Mesothelial cell of epicardium (in vitro differentiated cells): ENCODE measurements at places on chromosomes 1 and 21.
A peak's percentile ranks its signal among the peaks of the same experiment; 100 is the strongest.

GRCh38 chr1:246629030-246629429, 62.8 kb downstream of the CNST start:
- no peaks in the 10 kb centered on the region for H3K27me3 ChIP-seq
- no peak for DNase-seq
- no peak overlapping the region for H3K27ac ChIP-seq
- H3K4me1 ChIP-seq: peaks cover 4% of the 10 kb centered on the region
- H3K36me3 ChIP-seq: peaks cover 27% of the 10 kb centered on the region
- no peak overlapping the region for H3K4me3 ChIP-seq

GRCh38 chr21:14737922-14738321, 191.8 kb upstream of the SAMSN1 start:
- no peak overlapping the region for H3K27ac ChIP-seq
- no peaks in the 10 kb centered on the region for H3K36me3 ChIP-seq
- H3K4me1 ChIP-seq: peaks cover 10% of the 10 kb centered on the region

DNA sequence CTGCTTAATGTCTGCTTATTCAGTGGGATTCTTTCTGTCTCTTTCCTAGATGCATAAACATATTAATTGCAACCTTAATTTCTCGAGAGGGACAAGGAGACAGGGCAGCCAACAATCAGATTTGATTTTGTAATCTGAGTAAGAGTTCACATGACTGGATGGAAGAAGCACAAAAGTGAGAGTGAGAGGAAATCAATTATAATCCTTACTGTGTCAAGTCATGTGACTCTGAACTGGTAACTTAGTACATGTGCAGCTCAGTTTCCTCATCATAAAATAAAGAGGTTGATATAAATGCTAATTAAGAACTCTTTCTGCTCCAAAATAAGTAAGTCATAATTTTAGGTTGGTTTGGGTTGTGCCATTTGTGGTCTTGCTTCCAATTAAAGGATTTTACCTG, 439.5 kb downstream of the AMY1C start:
- H3K27ac ChIP-seq: no peak overlapping the region
- H3K4me1 ChIP-seq: peaks cover 3% of the 10 kb centered on the region
- no peak for DNase-seq
- no peaks in the 10 kb centered on the region for H3K27me3 ChIP-seq
- no peak overlapping the region for H3K4me3 ChIP-seq
- no peaks in the 10 kb centered on the region for H3K36me3 ChIP-seq

- H3K36me3 ChIP-seq: no peaks in the 10 kb centered on the region
- no peak overlapping the region for H3K4me3 ChIP-seq
- H3K27me3 ChIP-seq: peaks cover 88% of the 10 kb centered on the region
- DNase-seq: peak; percentile 56
Observed at GRCh38 chr1:24929398-24930259, 447 bp downstream of the RUNX3 start.
